ENCODE measurements at places on chromosomes 2 and 18.

- no peak for DNase-seq
These were observed 93.1 kb downstream of the LRP1B start for GRCh38 chr2:142037744-142038143.

DNA sequence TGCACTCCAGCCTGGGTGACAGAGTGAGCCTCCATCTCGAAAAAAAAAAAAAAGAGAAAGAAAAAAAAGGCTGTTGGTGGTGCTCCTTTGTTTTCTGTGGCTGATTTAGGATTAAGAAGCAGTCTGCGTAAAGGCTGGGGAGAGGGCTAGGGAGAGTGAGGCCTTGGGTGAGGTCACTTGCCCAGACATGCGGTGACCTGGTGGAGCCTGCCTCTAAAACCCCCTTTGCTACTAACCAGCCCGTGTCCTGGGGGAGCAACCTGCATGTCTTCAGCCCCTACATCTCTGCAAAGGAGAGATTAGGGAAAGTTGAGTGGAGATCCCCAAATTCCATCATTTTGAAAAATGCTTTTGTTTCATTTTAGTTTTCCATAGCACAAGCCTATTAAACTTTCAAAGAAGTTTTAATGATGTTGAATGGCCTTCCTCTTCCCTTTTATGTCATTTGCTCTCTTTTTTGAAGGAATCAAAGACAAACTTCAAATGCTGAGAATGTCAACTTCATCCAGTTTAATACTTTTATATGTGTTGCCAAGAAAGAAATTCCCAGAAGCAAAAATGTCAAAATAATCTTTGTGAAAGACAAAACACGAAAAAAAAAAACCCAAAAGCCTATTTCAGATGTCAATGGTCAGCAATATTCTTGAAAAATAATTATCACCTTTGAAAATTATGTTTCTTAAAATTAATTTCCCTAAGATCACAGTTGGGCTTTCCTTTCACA, 38.9 kb upstream of the RALBP1 start:
- DNase-seq, result no peak

- no peak for DNase-seq
These were observed 24.8 kb downstream of the ERLEC1 start for GRCh38 chr2:53811601-53812000.

DNA sequence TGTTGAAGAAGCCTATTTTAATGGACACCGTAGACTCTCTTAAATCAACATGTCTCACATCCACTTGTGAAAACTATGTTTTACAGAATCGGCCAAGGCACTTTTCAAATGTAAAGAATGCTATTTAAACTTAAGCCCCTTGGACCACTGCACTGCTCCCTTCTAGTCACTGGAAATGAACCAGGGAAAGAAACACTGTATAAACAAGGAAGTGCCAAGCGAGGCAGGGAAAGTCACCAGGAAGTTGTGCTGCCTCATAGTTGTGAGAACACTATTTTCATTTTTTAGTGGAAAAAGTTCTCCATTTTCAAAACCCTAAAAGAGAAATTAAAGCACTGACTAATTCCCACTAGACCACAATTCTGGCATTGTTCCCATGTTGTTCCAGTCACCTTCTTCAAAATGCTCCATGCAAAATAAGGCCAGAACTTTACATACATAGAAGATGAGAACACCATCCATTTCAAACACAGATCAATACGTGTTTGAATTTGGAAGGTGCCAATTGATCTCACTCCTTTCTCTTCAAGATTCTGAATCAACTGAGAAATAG, 13.5 kb downstream of the CCDC141 start:
- no peak for DNase-seq

- no peak for DNase-seq
These were observed 421.9 kb downstream of the LPIN1 start for GRCh38 chr2:12168354-12168753.

DNA sequence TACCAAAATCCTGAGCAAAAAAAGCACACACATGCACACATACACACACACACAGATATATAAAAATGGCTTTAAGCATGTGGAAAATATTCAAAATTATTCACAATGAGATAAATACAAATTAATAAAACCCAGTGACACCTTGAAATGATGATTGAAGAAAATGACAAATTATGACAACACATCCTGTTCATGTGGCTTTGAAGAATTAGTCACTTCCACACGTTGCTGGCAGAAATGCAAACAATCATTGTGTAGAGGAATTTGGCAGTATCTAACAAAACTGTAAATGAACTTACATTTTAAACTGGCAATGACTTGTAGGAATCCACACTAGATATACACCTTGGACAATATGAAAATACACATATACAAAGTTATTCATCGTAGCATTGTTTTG, 95.8 kb upstream of the RGPD4 start:
- no peak for DNase-seq

GRCh38 chr2:205965707-205966106, 120.3 kb downstream of the INO80D start:
- DNase-seq, result peak; percentile 41

DNA sequence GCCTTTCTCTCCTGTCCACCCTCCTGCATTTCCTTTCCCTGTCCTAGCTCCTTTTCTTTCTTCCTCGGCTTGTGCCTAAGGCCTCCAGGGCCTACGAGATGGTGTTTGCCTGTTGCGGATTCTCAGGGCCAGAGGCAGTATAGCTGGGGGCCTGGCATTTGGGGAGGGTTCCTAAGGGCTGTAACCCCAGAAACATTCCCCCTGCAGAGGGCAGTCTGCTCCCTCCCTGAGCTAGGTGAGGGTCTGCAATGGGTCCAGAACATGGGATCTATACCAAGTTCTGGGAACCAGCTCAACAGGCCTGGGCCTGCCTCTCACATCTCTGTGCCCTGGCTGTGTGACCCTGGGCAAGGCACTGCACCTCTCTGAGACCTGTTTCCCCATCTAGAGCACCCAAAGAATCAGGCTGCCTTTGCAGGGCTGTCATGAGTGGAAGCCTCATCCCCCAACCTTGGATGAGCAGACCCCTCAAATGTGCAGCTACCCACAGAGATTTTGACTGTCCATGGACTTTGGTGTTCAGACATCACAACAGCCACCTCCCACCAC, 97.5 kb downstream of the GLI2 start:
- peak; percentile 37 for DNase-seq

DNA sequence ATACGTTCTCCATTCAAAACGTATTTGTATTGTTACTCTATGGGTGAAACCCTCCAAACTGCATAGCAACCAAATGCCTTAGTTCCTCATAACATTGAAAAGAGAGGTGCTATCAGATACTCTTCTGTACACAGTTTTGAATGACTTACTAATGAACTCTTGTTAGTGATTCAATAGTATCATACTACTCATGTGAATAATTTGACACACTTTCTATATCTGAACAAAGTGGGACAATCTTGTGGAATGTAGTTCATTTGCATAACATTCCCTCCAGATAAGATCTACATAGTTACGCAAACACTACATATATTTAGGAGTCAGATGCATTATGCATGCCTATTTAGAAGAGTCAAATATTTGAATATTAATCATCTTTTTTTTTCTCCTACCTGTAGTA, 232.0 kb upstream of the NRXN1 start:
- no peak for DNase-seq

- no peak for DNase-seq
These were observed 29.2 kb upstream of the MFF start for GRCh38 chr2:227295806-227296205.

GRCh38 chr2:136246086-136246669, 128.2 kb upstream of the CXCR4 start:
- DNase-seq, result no peak

- DNase-seq, result no peak
These were observed 93.5 kb upstream of the B3GNT2 start for GRCh38 chr2:62102402-62102920.

- DNase-seq, result no peak
These were observed 78.2 kb downstream of the FBXO15 start for GRCh38 chr18:74069178-74070050.

GRCh38 chr2:46184794-46185583, 112.2 kb upstream of the EPAS1 start:
- no peak for DNase-seq

DNA sequence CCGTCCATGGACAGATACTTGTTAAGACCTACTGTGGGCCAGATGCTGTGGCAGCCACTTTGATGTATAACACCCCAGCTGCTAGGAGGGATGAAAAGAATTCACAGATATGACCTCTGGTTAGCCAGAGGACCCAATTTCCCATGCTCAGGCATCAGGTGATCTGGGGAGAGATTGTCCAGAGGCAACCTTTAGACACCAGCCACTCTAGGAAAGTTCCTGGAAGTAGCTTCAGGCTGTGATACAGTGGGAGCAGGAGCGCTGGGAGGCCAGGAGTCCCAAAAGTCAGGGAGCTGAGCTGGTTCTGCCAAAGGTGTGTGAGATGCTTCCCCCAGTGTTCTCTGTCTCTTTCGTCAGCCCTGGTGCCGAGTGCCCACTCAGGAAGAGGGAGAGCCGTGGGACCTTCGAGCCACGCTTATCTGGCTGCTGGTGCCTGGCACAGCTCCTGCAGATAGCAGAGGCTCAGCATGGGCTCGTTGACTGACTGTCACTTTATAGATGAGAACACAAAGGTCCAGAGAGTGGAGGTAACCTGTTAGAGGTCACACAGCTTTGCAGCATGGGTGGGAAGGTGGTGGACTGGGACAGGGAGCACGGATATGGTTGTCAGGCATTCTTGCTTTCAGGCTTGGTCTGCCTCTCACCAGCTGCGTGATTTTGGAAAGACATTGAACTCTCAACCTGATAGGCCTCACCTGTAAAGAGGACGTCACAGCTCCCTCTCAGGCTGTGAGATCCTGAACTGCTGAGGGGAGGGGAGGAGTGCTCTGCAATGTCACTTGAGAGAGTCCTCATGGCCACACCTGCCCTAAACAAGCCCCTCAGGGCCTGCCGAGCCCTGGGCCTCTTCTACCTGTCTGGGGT, 7.8 kb upstream of the RALB start:
- DNase-seq, result no peak

DNA sequence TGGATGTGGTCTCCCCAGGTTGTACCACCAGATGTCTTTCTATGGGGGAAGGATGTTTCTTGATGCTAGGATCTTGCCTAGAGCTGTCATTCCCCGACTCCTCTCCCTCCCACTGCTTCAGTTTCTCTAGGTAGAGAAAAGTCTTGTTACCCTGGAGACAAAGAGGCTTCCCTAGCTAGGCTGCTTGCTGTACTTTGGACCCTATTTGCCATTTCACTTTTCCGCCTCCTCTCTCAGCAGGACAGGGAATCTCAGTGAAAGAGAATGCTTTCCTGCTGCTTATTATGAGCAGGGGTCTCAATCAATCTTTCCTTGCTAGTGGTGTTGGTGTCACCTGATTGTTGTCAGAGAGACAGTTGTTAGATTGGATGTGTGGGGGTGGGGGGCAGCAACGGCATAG, 818.8 kb upstream of the GYPC start:
- no peak for DNase-seq

GRCh38 chr2:72144632-72145288, 2.9 kb downstream of the CYP26B1 start:
- DNase-seq, result peak; percentile 76

DNA sequence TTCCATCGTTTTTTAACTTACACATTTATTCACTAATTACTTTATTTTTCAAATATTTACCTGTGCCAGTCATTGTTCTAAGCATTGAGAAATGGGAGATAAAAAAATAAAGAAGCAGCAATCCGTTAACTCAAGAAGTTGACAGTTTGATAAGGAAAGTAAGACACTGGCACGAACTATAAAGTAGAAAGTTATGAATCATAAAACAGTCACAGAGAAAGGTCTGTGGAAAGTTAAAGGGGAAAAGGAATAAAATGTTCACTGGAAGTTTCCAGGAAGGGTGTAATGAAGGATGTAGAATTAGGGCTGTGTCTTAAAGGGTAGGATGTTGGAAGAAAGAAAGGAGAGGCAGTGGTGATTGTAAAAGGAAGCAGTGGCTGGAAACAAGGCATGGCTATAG, 118.9 kb downstream of the RDH14 start:
- no peak for DNase-seq

All from sigmoid colon (tissue), 7 donors.